ENCODE measurements at places on chromosomes 1 and 21.

GRCh38 chr21:41965045-41965444 lies 11.2 kb upstream of the C2CD2 start:
- DNase-seq: no peak

DNA sequence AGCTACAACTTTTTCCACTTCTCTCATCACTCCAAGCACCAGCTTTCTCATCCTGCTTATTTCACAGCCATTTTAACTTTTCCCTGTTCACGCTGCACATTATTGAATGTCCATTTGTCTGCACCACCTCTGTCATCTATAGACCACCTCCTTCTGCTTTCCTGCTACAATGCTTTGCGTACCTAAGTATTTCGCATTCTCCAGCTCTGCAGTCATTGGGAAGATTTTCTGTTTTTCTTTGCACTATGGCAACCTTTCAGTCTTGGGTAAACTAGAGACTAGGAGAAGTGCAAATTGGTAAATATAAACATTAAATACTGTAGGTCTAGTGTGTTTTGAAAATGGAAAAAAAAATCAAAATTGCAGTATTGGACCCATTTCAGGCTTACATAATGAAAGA lies 835 bp downstream of the CCDC30 start:
- DNase-seq: no peak

- DNase-seq: no peak
Measured at GRCh38 chr1:86140281-86140880, 16.2 kb downstream of the COL24A1 start.

GRCh38 chr1:93815366-93816110 lies 63.5 kb downstream of the DNTTIP2 start:
- DNase-seq: no peak

DNA sequence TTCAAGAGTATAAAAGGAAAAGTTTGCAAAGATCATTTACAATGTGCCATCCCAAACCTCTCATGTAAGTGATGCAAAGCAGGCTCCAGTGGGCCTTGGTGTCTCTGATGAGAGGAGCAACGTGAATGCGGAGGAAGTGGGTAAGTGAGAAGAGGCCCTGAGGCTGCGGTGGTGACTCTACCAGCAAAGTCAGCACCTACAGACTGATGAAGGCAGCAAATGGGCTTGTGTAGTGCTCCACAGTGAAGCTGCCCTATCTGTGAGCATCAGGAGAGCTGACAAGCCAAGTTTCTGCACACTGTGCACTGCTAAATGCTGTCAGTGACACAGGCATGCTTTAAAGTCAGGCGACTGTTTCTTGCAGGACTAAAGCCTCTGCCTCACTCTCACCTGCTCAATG lies 15.6 kb upstream of the RAP1A start:
- no peak for DNase-seq

GRCh38 chr1:213303286-213303685 lies 252.2 kb downstream of the RPS6KC1 start:
- DNase-seq: no peak

DNA sequence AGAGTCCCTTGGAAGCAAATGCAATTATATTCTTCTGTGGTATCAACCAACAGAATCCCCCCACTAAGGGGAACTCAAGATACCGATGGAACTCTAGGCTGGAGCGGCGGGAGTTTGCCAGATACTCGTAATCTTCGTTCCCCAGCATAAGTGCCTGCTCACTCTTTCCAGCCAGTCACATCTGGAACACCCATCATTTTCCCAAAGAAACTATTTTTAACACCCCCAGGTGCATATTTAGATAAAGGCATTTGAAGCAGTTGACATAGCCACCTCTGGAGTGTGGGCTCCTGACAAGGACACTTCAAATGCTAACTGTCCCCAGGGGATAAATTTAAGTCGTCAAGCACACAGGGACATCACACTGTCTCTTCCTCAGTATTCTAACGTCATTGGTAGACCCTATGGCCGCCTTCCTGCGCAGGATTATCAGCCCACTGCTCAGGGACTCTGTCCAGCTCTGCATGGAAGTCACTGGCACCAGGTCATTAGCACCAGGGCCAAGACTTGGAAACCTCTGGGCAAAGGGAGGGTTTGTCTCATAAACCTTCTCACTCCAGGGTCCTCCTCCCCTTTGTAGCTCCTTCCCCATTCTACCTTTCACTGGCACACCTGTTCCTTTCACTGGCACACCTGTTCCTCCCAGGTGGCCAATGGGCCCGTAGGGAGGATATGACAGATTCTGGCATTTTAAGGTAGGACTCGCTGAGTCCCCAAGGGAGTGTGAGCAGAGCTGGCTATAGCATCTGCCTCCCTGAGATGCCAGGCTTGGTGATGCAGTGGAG lies 48.8 kb downstream of the H3-3A start:
- DNase-seq: no peak

- DNase-seq: no peak
Measured at GRCh38 chr1:82849460-82849859, 1048.7 kb downstream of the ADGRL2 start.

DNA sequence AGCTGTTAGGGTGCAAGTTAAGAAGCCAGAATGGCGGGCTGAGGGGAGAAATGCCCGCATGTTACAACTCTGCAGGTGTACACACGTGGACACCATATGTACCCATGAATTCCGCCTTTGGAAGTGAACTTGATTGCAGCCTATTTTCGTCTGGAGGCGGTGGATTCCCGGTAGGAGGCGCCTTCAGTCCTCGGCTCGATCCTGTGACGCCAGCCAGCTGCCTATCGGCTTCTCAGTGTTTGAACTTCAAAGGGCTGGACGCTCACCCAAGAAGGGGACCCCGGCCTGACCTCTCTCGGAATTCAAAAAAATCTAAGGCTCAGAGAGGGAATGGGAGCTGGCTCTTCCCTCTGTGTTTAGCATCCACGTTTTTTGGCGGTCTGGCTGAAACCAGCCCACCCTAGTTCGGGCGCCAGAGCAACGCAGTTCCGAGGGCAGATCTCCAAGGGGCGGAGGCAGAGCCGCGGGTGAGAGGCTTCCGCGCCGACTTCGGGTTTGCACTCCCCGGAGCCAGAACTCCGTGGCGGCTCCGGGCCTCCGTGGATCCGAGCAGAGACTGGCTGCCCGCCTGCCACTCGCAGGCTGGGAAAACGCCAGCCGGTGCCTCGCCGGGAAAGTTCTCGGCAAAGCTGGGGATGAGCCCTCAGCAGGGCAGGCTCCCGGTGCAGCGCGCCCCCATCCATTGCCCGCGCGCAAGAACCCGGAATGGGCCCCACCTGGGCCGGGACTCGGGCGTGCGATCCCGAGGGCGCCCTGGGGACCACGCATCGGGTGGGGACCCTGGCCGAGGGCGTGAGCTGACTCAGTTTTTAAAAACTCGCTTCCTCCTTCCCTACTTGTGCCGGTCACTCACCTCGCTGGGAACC lies 996 bp upstream of the TMEM51 start:
- peak; percentile 73 for DNase-seq

DNA sequence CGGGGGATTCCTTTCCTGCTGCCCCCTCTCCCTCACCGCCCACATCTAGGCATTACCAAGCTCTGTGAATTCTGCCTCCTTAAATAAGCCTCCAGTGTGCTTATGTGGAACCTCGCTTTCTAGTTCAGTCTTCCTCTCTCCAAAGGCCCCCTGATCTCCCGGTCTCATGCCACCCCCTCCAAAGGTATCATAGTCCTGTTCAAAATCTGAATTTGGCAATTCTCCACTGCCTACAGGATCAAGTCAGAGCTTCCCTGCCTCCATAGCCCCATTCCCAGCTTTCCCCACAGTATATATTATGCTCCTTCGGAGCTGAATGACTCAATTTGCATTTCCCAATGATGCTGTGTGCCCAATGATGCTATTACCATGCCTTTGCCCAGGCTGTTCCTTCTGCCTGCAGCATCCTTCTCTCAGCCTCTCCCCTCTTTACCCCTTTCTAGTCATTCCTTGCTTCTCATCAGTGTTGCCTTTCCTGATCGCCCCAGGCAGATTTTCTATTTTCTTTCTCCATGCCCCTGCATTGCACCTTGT lies 1.7 kb downstream of the AZIN2 start:
- no peak for DNase-seq

DNA sequence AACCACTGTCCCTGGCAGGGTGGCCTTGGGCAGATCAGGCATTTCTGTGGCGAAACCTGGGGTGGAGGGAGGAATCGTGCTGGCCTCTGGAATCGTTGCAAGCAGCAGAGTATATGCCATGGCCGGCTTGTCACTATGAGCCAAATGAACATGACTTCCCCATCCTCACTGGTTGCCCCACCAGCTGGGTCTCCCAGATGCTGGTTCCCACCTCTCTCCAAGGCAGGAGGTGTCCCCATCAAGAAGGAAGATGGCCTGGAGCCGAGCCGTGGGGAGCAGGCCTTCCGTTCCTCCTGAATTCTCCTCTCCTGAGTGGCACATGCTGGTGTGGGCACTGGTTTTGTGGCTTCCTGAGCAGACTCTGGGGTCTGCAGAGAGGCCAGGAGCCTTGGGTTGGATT lies 60.2 kb upstream of the ACTRT2 start:
- DNase-seq: no peak

DNA sequence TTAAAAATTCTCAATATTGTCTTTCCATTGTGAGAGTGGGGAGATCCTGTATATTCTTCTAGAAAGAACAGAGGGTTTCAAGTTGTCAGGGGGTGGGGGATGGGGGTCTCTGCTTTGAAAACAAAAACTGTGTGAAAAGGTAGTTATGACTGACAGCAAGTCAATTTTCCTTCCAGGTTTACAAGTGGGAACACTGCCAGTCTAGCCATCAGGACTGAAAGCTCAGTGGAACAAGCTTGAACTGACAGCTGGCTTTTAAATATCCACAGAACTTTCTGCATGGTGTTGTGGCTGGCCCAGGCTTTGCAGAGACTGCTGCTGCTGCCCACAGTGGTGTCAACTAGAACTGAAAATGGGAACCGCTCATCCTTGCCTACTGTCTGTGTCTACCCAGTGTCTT lies 162.6 kb downstream of the TNR start:
- no peak for DNase-seq

DNA sequence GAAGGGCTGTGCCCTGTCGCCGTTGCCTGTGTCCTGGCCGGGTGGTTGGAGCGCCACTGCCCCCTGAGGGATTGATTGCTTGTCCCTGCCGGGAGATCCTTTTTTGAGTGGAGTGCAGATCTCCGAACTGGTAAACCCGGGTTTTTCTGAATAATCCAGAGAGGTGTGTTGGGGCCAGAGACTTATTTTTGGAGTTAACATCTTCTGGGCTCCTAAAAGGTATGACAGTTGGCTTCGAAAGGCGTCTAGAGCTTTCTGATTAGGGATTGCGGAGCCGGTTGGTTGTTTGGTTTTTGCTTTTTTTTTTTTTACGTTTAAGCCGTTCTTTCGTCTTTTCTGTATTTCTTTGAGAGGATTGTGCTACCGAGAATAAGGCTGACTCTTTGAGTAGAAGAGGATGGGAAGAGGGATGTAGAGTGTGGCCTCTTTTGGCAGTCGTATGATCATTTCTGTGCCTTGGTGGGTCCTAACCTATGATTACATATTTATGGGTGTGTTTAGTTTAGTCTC lies 756 bp downstream of the RLF start:
- DNase-seq: no peak

- DNase-seq: no peak
Measured at GRCh38 chr1:230077011-230077410, 10.0 kb downstream of the GALNT2 start.

DNA sequence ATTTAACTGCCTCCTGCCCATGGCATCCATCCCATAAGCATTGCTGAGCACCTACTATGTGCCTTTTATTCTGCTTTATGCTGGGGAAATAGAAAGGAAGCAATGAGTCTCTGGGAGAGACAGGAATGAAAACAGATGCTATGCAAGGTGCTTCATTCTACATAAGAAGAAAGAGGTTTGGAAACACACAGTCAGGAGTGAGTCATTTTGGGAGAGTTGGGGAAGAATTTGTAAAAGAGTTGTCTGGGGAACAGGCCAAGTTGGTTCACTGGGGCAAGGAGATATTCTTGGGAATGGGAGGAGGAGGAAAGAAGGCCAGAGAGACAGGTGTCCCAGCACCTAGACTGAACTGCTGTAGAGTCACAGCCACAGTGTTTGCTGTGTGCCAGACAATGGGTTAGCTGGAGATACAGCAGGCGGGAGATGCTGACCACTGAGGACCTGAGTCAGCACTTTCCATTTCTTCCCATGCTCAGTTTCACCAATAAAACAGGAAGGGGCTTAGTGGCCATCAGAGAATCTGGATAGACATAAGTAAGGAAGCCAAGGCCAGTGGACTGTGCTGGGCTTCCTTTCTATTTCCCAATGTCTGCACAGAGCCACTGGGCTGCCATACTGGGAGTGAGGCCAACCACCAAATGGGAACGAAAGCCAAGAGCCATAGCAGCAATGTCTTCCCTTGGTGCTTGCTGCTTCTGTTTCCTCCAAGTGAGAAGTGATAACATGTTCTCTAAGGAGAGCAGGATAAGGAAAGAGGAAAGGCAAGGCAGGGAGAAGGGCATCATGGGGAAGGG lies 187.7 kb upstream of the USP24 start:
- DNase-seq: peak; percentile 55

DNA sequence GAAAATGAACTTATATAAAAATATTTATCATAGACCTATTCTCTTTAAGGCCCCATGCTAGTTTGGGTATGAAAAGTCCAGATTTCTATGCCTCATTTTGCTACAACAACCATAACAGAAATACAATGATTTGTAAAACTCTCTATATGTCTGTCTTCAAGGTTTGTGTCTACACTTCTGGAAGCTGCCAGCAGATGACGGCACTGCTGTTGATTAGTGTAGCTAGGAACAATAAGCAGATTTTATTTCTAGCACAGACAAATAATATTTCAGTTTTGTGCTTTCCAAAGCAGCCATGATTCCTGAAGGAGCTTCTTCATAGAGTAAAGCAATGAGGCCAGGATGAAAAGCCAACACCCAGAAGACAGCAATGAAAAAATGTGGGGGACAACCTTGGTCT lies 779.6 kb upstream of the ADGRL2 start:
- DNase-seq: peak; percentile 0

DNA sequence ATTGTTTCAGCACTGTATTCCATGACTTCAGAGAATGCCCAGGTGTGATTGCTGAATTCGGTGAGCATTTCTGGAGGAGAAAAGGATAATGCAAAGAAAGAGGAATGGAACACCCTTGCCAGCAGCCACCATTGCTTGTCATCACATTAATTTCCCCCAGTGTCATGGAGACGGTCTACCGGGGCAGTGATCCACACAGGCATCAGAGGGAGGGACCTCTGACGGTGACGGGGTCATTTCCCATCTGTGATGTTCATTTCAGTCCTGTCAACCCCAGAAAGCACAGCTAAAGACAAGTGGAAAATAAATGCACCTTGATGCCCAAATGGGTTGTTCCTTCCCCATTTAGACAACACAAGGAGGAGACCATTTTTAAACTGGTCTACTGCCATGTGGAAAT lies 376.4 kb downstream of the PCP4 start:
- no peak for DNase-seq

DNA sequence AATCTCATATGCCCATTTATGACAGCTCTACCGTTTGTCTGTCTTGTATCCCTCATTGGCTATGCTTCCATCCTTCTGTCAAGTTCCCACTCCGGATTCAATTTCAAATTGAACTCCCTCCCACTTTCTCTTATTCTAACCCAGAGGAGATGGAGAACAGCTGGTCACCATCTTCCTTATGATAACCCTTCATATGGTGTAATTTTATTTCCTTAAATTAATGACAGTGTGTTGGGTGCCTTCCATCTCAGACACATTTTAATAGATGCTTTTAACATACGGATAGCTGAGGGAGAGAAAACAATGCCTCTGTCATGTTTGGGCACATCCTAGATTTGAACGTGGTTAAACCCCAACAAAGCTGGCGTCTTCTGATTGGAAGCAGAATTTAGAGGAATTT lies 103.0 kb upstream of the PLXNA2 start:
- DNase-seq: no peak

- DNase-seq: no peak
Measured at GRCh38 chr1:177490036-177490639, 319.4 kb downstream of the BRINP2 start.
